Endothelial cell of umbilical vein (primary cell): ENCODE measurements at places on chromosomes 2 and 18. TPM values are rescaled to one million over a fixed set of nuclear protein-coding genes. Genes with fewer than 3 reads are reported as not detected.

DNA sequence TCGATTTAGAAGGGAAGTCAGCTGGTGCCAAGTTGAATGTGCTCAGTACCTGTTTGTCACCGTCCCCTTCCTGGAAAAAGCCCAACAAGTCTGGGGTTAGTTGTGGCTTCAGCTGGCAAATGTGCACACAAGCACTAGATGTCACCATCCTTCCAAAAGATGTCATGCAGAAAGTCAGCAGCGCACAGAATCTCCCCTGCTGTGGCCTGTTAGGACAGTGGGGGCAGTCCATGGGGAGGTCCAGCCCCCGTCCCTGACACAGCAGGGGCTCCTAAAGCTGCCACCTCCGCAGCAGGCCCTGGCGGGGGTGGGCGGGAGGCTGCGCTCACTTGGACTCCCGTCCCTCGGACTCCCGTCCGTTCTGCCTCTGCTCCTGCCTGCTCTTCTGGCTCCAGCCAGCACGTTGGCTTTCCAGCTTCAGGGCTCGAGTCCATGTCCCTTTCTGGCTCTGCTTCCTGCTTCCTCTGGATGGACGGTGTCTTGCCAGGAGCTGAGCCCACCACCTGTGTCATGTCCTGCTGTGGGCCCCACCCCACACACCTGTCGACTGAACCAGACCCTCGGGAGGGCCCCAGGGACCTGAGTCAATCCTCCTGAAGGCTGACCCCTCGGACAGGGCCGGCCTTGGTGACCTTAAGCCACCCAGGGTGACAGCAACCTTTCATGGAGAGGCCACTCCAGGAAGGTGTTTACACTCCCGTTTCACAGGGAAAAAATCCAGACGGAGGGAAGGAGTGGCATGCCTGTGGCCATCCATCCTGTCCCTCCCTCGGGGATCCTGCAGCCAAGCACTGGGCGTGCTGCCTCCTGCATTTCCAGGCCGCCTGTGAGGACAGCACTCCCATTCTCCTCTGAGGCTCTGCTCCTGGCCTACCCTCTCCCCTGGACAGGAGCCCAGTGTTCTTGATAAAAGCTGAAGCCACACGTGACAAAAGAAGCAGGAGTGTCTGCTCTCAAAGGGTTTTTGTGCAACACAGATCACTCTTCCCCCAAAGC, 8.5 kb downstream of the RAB17 start:
- DNase-seq: peak; percentile 79

- peak; percentile 41 for DNase-seq
Measured at GRCh38 chr2:232142049-232142448, 180.5 kb downstream of the DIS3L2 start.

Gene ZCCHC2
- total RNA-seq: 20.6 and 27.2 TPM in 2 replicates

Gene REG3G
- not detected in 2 replicates for total RNA-seq

DNA sequence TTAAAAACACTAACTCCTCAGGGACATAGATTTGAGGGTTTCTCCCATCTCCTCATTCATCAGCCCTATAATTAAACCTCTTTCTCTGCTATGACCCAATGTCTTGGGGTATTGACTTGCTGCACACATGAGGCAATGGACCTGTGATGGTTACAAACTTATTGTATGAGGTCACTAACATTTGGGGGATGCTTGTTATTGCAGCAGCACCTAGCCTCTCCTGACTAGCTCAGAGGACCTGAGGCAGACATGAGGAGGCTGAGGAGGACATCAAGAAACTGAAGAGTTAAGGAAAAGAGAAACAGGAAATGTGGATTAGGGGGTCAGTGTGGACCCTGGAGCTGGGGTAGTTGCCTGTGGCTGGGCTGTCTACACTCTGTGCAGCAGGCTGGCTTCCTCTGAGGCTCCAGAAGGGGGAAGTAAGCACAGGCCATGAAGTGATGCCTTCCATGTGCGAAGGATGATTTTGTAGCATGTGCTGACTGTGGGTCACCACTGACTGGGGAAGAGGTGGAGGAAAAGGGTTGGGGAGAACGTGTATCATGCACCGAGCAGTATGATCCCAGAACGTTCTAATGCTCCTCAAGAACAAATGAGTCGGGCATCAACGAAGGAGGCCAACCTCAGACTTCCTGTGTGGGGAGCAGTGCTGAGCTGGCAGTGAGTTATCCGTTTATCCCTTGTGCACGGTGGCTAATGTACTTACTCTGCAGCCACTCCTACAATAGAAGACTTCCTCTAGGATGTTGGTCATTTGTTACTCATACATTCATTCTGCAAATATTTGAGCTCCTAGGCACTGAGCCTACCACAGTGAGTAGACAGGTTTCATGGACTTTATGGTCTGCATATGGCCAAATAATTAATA, 42.1 kb upstream of the RFX8 start:
- peak; percentile 93 for DNase-seq

GRCh38 chr2:172153156-172153555, 50.5 kb upstream of the DLX2 start:
- no peak for DNase-seq

GRCh38 chr2:16311521-16312440, 353.9 kb downstream of the CYRIA start:
- no peak for DNase-seq

Gene MCEE
- 6.8 and 9.9 TPM in 2 replicates for total RNA-seq

DNA sequence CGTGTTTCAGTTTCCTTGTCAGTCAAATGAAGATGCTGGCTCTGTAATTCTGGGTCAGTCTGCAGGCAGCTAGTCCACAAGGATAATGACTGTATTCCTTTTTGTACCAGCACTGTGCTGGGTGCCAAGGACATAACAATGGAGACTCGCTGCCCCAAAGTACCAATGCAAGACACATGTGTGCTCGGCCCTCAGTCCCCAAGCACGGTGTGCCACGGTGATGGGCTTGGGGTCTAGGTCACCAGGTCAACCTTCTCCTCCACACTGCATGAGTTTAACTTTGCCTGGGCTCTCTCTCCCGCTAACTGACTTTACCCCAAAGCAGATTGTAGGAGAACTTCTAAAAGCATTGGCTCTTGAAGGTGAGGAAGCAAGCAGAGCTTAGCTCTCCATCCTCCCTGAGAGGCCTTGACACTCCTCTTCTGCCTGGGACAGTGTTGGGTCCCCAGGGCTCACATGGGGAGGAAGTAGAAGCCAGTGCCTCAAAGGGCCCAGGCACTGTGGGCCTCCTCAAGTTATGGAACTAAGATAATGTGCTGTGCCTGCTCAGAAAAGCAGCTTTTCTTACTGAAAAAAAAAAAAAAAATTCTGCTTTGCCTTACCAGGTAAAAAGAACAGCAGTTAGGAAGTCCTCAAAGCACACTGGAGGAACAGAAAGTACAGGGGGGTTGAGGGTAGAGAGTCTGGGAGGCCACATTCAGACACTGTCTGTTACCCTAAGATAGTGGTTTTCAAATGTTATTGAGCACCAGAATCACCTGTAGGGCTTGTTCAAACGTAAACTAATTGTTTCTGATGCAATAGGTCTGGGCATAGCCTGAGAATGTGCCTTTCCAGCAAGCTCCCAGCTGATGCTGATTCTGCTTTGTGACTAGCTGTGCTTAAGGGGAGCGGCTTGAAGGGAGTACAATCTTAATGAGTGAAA, 276.4 kb upstream of the CXCR4 start:
- DNase-seq: no peak

- no peak for DNase-seq
Measured at GRCh38 chr2:9971105-9971818, 19.8 kb downstream of the GRHL1 start.

DNA sequence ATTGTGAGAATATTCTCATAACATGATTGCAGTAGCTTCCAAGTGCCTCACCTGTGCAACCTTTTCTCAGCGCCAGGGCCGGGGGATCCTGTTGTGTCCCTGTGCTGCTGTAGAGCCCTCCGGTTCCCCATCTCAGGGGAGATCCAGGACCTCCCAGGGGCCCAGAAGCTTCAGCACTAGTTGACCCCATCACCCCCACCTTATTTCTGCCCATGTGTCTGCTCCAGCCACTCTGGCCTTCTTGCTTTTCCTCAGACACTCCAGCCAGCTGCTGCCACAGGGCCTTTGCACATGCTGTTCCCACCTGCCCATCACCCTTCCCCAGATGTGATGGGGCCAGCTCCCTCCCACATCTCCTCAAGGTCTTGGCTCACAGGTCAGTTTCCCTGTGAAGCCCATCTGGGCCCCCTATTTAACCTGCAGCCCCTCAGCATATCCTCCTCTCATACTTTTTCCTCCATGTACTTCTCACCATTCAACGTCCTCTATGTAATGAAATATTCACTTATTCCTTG, 226.5 kb downstream of the SEPTIN10 start:
- DNase-seq: no peak

DNA sequence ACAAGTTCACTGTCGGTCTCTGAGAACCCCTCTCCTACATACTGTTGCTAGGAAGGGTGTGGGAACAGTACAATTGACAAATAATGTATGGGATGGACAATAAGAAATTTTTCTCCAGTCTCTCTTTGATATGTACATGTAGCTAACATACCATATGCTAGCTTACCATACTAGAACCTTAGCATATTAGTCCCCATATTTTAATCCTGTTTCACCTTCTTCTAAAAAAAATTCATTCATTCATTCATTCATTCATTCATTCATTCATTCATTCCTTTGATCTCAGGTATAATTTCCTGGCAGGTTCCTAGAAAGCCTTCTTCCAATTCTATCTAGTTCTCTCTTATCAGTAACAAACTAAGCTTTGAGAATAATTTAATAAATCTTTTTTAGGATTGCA, 62.2 kb downstream of the TTC21B start:
- no peak for DNase-seq

Gene CNTNAP5
- total RNA-seq: not detected in 2 replicates

- DNase-seq: no peak
Measured at GRCh38 chr2:65913813-65914212, 481.4 kb upstream of the SPRED2 start.

Gene PARD3B
- 17.7 and 30.9 TPM in 2 replicates for total RNA-seq

Gene SH2D6
- total RNA-seq: 0.39 and 0.53 TPM in 2 replicates

- DNase-seq: no peak
Measured at GRCh38 chr2:220240641-220241040, 613.2 kb downstream of the SLC4A3 start.

DNA sequence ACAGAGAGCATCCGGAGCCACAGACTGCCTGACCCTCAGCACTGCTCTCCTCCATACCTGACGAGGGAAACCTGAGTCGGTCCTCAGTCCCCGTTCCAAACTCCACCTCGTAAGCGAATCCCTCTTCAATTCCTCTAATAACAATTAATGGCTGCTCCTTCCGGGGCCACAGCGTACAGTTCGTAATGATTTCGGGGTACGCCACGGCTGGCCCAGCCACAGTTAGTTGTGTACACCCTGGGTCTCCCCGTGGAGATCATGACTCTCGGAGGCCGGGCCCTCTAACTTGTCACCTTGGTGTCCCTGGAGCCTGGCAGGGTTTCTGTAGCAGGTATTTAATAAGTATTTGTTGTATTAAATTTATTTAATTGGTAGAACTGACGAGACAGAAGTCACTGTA, 121.5 kb downstream of the EIPR1 start:
- DNase-seq: no peak

DNA sequence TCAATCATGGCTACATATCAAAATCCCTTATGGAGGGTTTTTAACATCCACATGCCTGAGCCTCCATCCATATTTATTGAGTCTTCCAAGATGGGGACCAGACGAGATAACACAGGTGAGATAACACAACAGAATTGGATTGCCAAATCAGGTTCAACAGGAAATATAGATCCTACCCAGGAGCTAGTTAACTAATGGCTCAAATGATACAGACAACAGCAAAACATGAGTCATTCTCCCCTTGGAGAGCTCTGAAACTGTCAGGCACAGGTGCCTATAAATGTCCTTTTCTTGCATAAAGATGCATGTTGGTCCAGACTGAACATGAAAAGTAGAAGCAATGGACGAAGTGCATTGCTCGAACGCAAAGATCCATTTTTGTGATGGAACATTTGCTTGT, 202.2 kb downstream of the CDH20 start:
- no peak for DNase-seq

- DNase-seq: no peak
Measured at GRCh38 chr2:69972822-69973221, 11.4 kb upstream of the ASPRV1 start.

Gene ALLC
- not detected in 2 replicates for total RNA-seq

GRCh38 chr2:14385043-14385442, 247.5 kb upstream of the LRATD1 start:
- no peak for DNase-seq

Gene RELCH
- total RNA-seq: 20.7 and 25.2 TPM in 2 replicates

- peak; percentile 75 for DNase-seq
Measured at GRCh38 chr2:23497063-23497462, 112.1 kb downstream of the KLHL29 start.

- DNase-seq: peak; percentile 69
Measured at GRCh38 chr2:39379643-39380524, 57.2 kb downstream of the MAP4K3 start.

DNA sequence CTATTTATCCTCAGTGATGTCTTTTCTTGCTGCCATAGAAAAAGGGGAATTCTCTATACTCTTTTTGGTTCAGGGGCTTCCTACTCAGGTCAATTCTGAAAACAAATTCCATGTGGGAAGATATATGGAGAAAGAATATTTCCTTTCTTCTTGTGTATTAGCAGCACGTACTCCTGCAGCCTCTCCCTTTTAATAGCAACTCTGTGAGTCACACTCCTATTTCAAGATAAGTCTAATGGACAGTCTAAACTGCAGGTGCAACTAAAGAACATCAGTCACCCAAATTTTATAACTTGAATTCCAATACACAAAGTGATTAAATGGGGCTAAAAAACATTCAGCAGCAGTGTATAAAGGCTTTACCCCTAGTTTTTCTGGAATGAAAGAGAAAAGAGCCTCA, 942.2 kb downstream of the CNTNAP5 start:
- no peak for DNase-seq

Gene PLA2R1
- total RNA-seq: 14.4 and 15.6 TPM in 2 replicates

Gene GRHL1
- 0.85 and 1.1 TPM in 2 replicates for total RNA-seq

Gene ZAP70
- not detected in 2 replicates for total RNA-seq

GRCh38 chr2:7333960-7334493, 416.8 kb downstream of the RNF144A start:
- no peak for DNase-seq

GRCh38 chr2:175251425-175252041, 70.0 kb upstream of the ATP5MC3 start:
- DNase-seq: peak; percentile 48

DNA sequence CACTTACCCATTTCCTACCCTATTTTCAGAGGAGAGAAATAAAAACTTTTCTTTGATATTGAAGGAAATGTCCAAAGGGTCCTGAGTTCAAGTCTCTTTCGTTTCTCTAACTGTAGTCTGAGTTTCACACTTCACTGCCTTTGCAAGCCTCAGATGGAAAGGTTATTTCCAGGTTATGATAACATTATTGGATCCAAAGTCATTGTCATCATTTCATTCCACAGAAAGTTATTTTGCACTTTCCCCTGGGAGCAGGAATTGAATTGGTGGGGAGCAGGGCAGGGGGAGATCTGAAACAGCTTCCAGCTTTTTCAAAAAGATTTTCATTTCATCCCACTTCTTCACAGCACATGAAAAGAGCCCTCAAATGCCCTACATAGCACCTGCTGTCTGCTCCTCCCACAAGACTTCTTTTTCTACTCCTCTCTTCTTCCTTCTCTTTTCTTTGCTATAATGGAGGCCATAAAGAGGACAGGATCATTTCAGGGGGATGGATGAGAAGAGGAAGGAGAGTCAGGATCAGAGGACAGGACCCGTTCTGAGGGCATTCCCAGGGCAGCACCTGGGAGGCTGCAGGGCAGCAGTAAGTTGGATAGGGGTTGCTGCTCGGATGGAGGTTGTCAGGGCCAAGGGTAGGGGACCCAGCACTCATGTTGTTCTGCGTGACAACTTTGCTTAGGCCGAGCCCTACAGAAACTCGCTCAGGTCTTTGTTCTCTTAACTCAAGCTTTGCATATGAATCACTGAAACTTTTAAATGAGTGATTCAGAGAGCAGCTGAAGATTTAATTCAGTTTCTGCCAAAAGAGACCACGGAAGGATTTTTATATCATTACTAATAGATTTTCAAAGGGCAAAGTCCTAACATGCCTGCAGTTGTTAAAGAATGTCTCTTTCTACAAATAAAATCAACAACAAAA, 11.4 kb upstream of the GALNT5 start:
- no peak for DNase-seq
